ENCODE measurements at places on chromosomes 1 and 21. TPM values are rescaled to one million over a fixed set of nuclear protein-coding genes. Genes with fewer than 3 reads are reported as not detected.

The PLA2G2D gene
- not detected for total RNA-seq

The LRRC38 gene
- not detected for total RNA-seq

The RGS13 gene
- total RNA-seq = not detected

The S100A2 gene
- total RNA-seq = 34.8 TPM

The TMPRSS3 gene
- total RNA-seq = not detected

The UBXN10 gene
- total RNA-seq = not detected

The RCC1 gene
- 116 TPM for total RNA-seq
